Endothelial cell (in vitro differentiated cells): ENCODE measurements at places on chromosomes 11 and 22. TPM values are rescaled to one million over a fixed set of nuclear protein-coding genes. Genes with fewer than 3 reads are reported as not detected.

GRCh38 chr11:14789879-14790484, 102.0 kb downstream of the CYP2R1 start:
- DNase-seq = no peak

DNA sequence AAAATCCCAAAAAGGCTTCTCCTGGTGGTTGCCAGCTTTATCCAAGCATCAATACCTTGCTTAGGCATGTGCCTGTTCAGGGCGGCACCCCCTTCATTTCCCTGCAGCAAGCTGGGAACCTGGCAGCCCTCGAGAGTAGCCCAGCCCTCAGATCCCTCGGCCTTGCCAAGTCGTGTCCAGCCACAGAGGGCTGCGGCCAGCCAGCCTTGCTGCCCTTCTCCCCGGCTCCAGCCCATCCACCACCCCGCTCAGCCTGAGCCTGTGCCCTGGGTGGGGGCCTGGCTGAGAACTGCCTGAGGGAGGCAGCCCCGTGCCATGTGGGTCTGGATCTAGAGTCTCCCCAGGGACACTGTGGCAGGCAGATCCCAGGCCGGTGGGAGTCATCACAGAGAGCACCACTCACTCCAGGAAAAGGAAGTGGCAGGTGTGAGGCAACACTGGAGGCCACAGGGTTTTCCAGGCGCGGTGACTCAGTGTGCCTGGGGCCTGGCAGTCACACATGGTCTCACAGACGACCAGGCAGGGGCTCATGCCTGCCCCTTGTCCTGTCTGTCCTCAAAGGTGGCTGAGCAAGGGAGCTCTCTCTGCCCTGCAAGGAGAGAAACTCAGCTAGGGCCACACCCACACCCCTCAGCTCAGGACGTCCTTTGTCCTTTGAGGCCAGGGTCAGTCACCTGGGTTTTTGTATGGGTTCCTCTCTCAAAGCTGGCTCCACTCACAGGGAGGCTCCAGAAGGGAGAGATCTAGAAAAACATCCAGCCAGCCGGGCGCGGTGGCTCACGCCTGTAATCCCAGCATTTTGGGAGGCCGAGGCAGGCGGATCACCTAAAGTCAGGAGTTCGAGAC, 12.2 kb upstream of the CDC42BPG start:
- DNase-seq = no peak

DNA sequence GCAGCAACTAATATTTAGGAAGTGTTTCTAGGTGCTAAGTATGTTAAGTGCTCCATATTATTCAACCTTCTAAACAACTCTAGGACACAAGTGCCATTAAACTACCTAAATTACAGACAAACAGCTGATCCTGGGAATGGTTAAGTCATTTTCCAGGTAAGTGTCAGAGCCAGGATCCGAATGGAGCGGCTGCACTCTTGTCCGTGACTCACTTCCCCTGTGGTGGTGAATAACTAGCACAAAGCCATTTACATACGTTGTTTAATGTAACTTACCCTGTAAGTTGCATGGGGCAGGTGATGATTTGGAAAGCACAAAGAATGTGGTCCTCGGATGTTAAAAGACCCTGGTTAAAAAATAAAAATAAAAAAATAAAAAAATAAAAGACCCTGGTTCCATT, 8.8 kb upstream of the PRG2 start:
- DNase-seq = no peak

- DNase-seq = no peak
Observed at GRCh38 chr11:6248248-6248647, 9.4 kb downstream of the CNGA4 start.

GRCh38 chr11:44275961-44276550, 33.9 kb downstream of the ALX4 start:
- no peak for DNase-seq

GRCh38 chr11:73475549-73476095, 99.4 kb downstream of the RELT start:
- no peak for DNase-seq

- no peak for DNase-seq
Observed at GRCh38 chr11:44454666-44455065, 110.8 kb upstream of the CD82 start.

- no peak for DNase-seq
Observed at GRCh38 chr11:33529461-33529860, 171.2 kb downstream of the C11orf91 start.

DNA sequence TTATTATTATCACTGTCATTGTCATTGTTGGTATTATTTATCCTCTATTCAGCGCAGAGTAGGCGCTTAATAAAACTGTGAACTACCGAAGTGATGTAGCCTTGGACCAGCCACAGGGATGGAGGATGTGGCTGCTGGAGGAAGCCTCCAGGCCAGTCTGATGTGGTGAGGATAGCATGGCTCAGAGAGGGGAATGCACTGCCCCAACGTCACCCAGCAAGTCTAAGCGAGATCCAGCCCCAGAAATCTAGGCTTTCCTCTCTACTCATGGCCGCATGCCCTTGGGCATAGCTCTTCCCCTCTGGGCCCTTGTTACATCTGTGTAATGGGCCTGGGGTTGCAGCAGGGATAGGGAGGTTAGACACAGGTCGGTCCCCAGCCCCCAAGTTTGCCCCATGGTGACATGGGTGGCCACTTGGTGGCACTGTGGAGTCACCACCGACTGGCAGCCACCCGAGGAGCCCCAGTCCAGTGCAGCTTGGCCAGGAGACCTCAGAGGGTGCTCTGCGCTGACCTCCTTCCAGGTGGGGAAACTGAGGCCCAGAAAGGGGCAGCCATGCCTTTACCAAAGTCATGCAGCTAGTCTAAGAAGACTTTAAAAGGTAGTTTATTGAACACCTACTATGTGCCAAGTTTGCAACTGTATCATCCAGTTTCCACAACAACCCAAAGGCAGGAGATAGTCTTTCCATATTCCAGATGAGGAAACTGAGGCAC, 395.7 kb downstream of the MN1 start:
- peak; percentile 75 for DNase-seq

DNA sequence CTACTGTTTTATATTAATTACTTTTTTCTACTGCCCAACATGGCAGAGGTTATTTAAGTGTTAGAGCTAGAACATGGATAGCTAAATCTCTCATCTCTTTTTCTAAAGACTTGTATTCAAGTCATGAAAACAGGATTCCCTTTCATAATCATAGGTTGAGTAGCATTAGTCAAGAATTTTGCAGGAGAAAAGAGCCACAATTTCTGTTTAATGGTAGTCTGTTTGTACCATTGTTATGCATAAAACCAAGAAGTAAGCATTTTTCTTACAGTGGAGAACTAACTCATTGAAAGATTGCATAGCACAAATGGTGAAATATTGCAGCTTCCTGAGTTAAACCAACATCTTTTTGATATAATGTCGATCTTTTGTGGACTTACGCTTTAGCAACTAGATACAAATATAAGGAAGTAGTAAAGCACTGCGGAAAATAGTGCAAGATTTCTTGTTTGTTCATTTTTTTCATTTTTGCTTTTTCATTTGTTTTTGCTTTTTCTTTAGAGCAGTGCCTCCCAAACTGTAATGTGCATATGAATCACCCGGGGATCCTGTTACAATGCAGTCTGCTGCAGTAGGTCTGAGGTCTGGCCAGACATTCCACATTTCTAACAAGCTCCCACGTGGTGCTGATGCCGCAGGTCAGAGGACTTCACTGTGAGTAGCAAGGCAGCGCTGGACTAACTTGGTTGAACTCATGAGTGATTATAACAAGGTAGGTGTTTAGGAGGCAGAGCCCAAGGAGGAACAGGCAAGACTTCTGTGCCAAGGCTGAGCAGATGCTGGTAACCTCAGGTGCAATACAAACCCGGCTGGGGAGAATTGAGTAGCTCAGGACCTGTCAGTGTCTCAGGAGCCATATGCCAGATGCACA, 4.6 kb downstream of the ETS1 start:
- no peak for DNase-seq

- peak; percentile 30 for DNase-seq
Observed at GRCh38 chr11:58958500-58958899, 19.2 kb downstream of the GLYATL1 start.

DNA sequence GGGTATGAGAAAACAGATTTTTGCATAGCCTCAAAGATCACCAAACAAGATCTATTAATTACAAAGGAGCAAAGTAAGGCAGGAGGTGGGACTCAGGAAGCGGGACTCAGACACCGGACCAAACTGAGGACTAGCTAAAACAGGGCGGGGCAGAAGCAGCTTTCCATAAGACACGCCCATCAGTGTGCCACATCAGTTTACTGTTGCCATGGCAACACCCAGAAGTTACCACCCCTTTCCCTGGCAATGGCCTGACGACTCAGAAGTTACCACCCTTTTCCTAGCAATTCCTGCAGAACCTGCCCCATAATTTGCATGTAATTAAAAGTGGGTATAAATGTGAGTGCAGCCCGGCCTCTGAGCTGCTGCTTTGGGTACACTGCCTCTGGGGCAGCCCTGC, 173.9 kb downstream of the SHANK2 start:
- DNase-seq = no peak

- DNase-seq = no peak
Observed at GRCh38 chr22:39699631-39700360, 129.2 kb downstream of the CACNA1I start.

MS4A6E gene
- not detected for total RNA-seq
